ENCODE measurements at places on chromosomes 7 and 10.

GRCh38 chr7:2104107-2104710 is 128.5 kb downstream of the MAD1L1 start:
- no peak for DNase-seq

GRCh38 chr10:131930150-131930549 is 29.3 kb downstream of the PPP2R2D start:
- no peak for DNase-seq

DNA sequence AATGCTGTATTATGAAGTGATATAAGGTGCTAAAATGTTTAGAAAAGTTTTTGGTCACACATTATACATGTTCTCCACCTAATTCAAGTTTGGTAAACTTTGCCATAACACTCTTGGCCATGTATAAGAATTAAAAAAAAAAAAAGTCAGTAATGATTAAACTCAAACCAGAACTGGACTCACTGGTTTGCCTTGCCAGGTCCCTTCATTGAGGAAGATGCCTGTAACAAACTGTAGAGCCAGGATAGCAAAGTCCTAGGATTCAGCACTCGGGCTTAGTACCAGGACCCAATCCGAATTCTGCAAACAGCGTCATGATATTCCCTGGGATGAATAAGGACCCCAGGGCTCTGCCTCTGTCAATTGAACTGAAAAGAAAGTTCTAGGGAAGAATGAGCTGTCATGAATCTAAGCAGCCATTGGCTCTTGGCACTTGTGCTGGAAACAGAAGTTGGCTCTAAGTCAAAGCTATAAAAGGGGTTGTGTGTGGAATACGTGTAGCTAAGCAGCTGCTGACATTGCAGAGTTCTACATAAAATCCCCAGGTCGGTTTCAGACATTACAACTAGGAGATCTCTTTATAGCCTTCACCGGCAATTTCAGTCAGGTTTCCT is 216.9 kb downstream of the C7orf25 start:
- DNase-seq = no peak

DNA sequence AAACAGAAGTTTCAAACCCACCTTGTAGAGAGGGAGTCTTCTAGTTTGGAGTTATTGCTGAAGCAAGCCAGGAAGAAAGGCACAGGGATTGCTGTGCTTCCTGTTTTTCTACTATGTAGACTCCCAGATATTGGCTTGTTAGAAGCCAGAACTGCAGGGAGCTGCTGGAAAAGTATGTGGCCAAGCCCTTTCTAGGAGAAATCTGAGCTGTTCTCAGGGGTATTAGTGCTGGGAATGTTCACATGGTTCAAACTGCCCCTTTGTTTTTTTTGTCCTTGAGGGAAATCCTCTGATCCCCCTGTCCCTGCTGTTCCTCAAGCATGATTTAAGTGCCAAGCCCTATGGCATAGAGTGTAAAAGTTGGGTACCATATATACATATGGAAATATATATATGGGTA is 184.0 kb downstream of the CCDC7 start:
- no peak for DNase-seq

GRCh38 chr10:126502441-126502840 is 114.2 kb upstream of the ADAM12 start:
- no peak for DNase-seq

DNA sequence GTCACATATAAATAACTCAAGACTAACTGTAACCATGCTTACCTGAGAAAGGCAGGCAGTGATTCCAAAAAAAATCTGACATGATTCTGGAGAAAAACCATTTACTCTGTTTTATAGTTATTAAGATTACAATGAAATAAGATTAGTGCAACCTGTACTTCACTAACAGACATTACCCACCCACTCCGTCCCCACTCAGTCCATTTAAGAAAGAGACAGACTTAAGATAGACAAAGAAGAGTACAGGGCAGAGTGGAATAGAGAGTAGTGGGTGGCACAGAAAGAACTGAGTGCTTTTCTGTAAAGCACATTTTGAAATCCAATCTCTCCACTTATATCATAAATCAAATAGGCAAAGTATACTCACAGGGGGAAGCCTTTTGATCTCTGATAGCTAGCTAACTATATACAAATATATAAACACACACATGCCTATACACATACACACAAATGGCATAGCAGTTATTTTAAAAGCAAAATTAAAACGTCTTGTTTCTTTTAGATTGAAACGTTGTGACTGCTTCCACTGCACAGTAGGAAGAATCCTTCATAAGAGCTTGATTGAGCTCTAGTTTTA is 11.9 kb downstream of the PAXIP1 start:
- DNase-seq = no peak

GRCh38 chr10:89175816-89176215 is 31.3 kb downstream of the CH25H start:
- no peak for DNase-seq

- no peak for DNase-seq
Measured at GRCh38 chr10:75429159-75429827, 2.1 kb upstream of the LRMDA start.

DNA sequence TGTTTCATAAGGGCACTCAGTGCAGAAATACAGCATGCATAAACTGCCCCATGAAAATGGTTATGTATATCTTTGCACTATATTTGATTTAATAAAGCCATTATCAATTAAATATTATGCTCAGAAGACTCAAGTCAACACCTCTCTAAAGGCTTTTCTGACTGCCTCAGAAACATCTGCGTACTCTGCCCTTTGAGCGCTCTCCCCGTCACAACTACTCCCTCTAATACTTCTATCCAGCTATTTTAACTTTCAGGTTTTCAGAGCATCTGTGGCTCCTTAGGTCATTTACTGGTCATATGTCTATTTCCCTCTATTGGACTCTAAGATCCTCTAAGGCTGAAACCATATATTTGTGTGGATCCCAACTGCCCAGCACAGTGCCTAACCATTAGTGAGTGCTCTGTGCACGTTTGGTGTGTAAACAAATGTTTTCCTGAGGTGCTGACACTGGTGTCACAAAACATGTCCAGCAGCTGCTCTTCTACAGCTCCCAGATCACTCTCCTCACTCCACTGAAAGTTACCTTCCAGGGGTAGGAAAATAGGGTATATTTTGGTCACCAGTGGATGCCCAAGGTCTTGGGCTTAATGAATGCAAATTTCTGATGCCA is 179.1 kb downstream of the BTAF1 start:
- no peak for DNase-seq

GRCh38 chr10:100826031-100826651 is 80.8 kb downstream of the PAX2 start:
- no peak for DNase-seq

GRCh38 chr10:104045151-104046089 is 40.3 kb downstream of the COL17A1 start:
- DNase-seq = no peak

DNA sequence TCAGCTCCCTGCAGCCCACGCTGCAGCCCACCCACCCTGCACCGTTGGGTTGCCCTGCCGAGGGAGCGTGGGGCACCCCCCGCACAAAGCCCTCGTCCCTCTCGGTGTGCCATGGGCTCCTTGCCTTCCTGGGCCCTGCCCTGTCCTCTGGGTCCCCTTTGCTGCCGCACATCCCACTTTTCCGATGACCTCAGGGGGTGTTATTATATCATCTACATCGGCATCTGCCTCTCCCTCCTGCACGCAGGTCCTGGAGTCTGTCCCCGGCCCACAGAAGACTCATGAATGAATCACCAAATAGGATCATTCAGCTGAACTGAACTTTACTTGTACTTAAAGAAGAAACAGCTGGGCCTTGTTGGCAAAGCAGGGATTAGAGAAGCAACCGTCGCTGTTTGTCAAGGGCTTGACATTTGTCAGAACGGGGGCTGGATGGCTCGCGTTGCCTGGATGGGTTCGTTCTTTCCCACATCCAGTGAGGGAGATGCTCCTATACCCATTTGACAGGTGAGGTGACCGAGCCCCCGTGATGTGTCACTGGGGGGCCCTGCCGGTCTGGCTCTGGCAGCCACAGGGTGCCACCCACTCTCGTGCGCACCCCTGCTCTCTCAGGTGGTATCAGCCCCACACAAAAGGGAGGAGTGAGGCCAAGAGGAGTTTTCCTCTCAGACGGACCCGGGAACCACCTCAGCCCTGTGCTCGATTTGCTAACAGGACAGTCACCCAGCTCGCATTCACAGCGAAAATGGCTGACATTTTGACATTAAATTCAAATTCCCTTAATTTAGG is 58.6 kb upstream of the EBF3 start:
- no peak for DNase-seq

- DNase-seq = no peak
Measured at GRCh38 chr10:21953585-21954057, 49.9 kb downstream of the DNAJC1 start.

DNA sequence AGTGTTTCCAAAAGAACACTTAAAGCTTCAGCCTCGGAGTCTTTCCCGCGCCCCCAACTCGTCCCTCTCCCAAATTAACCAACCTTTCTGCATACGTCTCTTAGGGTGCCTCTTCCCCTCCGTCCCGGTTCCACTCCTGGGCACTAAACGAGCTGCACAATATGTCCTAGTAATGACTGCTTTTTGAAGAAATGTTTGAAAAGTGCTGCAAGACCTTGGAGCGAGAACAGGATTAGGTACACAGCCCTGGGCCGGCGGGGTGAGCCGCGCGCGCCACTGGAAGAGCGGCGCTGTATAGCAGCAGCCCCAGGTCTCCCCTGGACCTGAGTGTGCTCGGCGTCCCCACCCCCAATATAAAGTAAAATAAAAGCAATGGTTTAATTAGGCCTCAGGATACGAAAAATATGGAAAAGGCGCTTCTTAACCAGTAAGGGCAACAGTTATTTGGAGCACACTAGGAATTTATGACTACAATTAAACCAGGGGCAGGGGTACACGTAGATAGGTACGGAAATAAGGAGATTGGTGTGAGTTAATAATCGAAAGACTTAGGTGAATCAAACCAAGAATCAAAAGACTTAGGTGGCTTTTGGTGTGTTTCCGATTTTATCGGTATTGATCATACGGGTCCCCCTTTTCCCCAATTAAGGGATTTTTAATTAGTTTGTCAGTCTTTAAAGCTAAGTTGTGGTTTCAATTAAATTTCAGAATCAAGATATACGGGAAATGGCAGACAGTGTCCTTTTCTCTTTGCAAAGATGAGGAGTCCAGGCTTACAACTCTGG is 1.9 kb downstream of the TET1 start:
- DNase-seq = no peak

DNA sequence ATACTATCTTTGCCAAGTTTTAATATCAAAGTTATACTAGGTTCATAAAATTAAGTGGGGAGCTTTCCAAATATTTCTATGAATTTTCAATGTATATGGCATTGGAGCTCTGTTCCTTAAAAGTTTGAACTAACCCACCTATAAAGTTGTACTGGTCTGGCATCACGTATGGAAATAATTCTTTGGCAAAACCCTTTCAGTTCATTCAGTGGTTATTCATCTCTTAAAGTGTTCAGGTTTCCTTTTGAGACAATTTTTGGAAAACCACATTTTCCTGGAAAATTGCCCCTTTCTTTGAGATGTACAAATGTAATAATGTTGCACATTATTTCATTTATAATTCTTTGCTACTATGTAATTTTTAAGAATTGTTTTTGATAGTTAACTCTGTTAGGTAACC is 62.5 kb upstream of the INPP5A start:
- no peak for DNase-seq

GRCh38 chr10:22959292-22959691 is 31.4 kb downstream of the ARMC3 start:
- DNase-seq = no peak

DNA sequence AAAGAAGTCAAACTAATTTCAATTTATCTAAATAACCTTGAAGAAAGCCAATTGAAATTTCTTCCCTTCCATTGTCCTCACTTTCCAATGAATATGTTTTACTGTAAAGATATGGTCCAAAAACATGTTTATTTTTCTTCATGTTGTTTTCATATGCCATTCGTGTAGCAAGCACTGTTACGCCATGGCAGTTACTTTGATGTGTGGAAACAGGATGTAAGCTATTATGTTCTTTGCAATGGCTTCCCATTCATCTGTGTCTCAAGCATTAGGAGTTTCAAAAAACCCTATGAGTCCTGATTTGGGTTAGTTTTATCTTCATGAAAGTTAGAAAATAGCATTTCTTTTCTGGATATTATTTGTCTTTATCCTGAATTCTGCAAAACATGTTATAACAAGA is 31.0 kb downstream of the GPR141 start:
- DNase-seq = no peak

DNA sequence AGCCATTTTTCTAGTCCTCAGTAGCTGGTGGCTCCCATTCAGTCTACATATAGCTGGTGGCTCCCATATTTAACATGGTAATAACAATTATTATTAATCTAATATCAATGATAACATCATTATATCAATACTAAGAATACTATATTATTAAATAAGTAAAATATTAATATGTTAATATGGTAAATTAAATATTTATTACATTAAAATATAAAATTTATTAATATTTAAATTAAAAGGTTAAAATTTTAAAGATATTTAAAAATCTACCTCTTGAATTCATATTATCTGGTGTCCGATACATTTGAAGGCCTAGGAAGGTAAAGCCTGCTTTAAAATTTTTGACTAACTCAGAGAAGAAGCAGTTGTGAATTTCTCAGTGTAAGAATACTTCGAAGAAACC is 69.8 kb downstream of the SPAG6 start:
- DNase-seq = no peak

DNA sequence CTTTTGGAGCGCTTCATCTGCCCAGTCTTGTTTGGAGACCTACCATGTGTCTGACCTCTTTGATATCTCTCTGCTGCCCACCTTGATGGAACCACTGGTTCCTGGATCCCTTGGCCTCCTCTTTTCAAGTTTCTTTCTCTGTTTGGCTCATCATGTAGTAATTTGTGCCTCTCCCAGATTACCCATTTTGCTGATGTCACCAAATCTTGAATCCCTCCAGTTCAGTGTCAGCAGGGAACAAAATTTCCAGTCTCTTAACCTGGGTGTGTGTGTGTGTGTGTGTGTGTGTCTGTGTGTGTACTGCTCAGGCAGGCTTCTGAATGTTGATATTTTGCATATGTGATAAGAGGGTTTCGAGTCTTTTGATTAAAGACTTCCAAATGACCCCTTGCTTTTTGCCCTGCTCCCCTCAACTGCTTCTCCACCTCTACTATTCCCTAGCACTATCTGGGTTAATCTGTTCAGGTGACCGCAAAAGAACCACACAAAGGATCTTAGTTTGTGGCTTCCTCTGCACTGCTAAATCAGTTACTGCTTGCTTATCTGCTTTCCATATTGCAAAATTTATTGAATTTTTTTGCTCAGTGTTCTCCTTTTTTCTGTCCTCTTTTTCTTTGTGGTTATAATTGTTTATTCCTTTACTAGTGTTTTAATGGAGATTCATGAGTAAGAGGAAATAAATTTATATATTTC is 25.7 kb downstream of the MYO3A start:
- DNase-seq = no peak

Data from activated naive CD4-positive, alpha-beta T cell (primary cell).